Sciatic nerve (tissue), 2 donors: ENCODE measurements at places on chromosomes 4 and X. TPM values are rescaled to one million over a fixed set of nuclear protein-coding genes. Genes with fewer than 3 reads are reported as not detected.

Gene KLB
- total RNA-seq: 1.2 TPM

Gene CXCL5
- total RNA-seq: 3.3 TPM

Gene C4orf54
- not detected for total RNA-seq

Gene CHIC1
- total RNA-seq: 12.5 TPM

Gene TMEM154
- total RNA-seq: 3.7 TPM

Gene AMOT
- 38.2 TPM for total RNA-seq

Gene CENPVL2
- total RNA-seq: not detected

Gene MAGEA3
- not detected for total RNA-seq

Gene FHDC1
- 3.9 TPM for total RNA-seq

Gene BEX4
- total RNA-seq: 38.9 TPM

Gene CXCL1
- total RNA-seq: 11.6 TPM

Gene MAGEA11
- not detected for total RNA-seq

Gene IL15
- total RNA-seq: 11.5 TPM

Gene ADRA2C
- total RNA-seq: 4.8 TPM

Gene FGA
- not detected for total RNA-seq

Gene PPBP
- total RNA-seq: 10.9 TPM

Gene TSPAN5
- total RNA-seq: 19.1 TPM

Gene TMEM184C
- total RNA-seq: 31.7 TPM

Gene ZNF157
- total RNA-seq: 0.71 TPM

Gene CFAP299
- 0.22 TPM for total RNA-seq

Gene HELT
- not detected for total RNA-seq

Gene CCKAR
- total RNA-seq: not detected

Gene USP17L12
- not detected for total RNA-seq

Gene GLOD5
- total RNA-seq: not detected

Gene TBC1D8B
- 12.2 TPM for total RNA-seq

Gene H2BW2
- total RNA-seq: not detected

Gene SPANXN3
- total RNA-seq: not detected

Gene HHIP
- total RNA-seq: 7.8 TPM

Gene ZNF718
- 11.7 TPM for total RNA-seq

Gene MFAP3L
- 30.7 TPM for total RNA-seq

Gene DRD5
- not detected for total RNA-seq

Gene PRDX4
- 53.8 TPM for total RNA-seq

Gene VEGFC
- 17.0 TPM for total RNA-seq
